ENCODE measurements at places on chromosomes 3 and 15.

- no peak for DNase-seq
Observed at GRCh38 chr3:104088738-104089137, 1278.0 kb upstream of the ALCAM start.

GRCh38 chr3:57142411-57142723 is 22.8 kb downstream of the IL17RD start:
- no peak for DNase-seq

- no peak for DNase-seq
Observed at GRCh38 chr15:57423599-57424140, 47.4 kb downstream of the CGNL1 start.

- DNase-seq: peak; percentile 62
Observed at GRCh38 chr3:4474683-4475490, 7.8 kb upstream of the SUMF1 start.

- DNase-seq: no peak
Observed at GRCh38 chr3:113649174-113649845, 47.1 kb downstream of the USF3 start.

- peak; percentile 11 for DNase-seq
Observed at GRCh38 chr3:46359733-46360493, 6.0 kb downstream of the CCR2 start.

DNA sequence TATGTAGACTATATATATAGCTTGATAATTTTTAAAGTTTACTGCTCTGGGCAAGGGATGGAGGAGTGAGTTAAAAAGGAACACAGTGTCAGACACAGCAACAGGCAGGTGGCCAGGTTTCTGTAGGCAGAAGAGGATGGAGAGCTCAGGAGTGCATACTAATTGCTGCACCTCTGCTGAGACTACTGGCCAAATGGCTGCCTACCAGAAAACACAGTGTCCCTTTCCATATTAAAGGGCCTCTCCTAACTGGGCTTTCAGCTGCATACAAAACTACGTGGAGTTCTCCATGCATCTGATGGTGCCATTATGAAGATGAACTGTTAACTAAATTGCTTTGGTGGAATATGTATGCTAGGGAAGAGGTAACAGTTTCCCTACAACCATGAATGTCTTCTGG is 1.8 kb downstream of the ATP13A4 start:
- no peak for DNase-seq

DNA sequence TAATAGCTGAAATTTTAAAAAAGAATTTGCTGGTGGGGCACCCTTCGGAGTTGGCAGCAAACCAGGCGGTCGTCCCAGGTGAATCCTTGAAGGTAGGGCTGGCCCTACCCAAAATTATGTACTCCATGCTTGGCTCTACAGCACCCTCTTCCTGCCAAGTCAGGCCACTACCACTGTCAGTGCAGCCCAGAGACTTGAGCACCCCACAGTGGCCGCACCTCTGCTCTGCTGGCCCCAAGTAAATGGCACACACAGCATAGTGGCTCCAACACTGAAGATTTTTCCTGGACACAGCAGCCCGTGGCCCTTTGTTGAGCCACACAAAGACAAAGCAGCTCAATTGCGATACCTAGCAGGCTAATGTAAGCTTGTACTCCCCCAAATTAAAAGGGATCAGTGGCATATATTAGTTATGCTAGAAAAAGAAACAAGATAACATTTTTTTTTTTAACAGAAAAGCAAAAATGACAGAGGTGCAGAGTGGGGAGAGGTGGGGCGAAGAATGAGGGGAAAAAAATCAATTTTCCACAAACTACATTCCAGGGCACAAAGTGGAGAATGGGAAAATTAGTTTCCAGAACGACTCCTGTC is 250.5 kb downstream of the UACA start:
- DNase-seq: peak; percentile 55

- no peak for DNase-seq
Observed at GRCh38 chr15:81097890-81098280, 36.2 kb upstream of the CFAP161 start.

- no peak for DNase-seq
Observed at GRCh38 chr3:177935047-177935446, 601.2 kb upstream of the KCNMB2 start.

- DNase-seq: no peak
Observed at GRCh38 chr3:101495552-101495951, 17.5 kb downstream of the SENP7 start.

DNA sequence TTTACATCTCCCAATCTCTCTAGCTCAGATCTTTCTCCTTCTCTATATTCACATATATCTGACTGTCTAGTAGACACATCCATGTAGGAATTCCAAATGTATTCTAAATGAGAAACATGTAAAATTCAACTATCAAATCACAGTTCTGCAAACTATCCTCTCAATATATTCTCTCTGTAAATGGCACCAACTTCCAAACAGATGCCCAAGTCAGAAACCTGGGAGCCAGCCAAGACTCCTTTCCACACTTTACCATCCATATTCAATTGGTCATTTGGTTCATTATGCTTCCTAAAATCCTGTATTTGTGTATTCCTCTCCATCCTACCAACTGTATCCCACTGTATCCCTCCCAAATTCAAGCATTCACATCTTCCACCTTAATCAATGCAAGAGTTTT is 53.0 kb upstream of the INO80 start:
- no peak for DNase-seq

GRCh38 chr3:98701071-98701675 is 62.0 kb upstream of the ST3GAL6 start:
- no peak for DNase-seq

GRCh38 chr3:60337421-60337820 is 913.8 kb downstream of the FHIT start:
- DNase-seq: no peak

- peak; percentile 44 for DNase-seq
Observed at GRCh38 chr15:74958320-74958907, 1.8 kb upstream of the RPP25 start.

- no peak for DNase-seq
Observed at GRCh38 chr3:33008282-33008681, 56.8 kb downstream of the CCR4 start.

- DNase-seq: no peak
Observed at GRCh38 chr15:55353025-55353424, 34.0 kb downstream of the PIGB start.

- no peak for DNase-seq
Observed at GRCh38 chr15:73442421-73442820, 543 bp upstream of the REC114 start.

GRCh38 chr3:121566773-121567172 is 976 bp upstream of the ARGFX start:
- DNase-seq: no peak

- no peak for DNase-seq
Observed at GRCh38 chr15:29455055-29455454, 185.4 kb upstream of the NSMCE3 start.

GRCh38 chr3:190183121-190183520 is 62.4 kb upstream of the P3H2 start:
- DNase-seq: peak; percentile 77

DNA sequence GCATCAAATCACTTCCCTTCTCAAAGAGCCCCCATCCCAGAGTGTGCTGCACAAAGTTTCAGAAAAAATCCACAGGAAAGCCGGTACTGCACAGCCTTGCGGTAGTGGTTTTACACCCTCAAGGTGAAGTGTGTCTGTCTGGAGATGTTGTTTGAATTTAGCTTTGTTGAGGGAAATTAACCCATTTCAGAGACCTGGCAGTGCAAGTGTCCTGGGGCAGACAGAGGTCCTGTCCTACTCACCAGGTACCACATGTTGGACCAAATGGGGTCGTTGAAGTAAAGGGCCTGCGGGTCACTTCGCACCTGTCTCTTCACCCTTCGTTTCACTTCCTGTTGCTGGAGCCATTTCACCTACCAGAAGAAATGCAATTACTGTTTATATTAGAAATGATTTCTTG is 57.8 kb downstream of the PCSK6 start:
- no peak for DNase-seq

DNA sequence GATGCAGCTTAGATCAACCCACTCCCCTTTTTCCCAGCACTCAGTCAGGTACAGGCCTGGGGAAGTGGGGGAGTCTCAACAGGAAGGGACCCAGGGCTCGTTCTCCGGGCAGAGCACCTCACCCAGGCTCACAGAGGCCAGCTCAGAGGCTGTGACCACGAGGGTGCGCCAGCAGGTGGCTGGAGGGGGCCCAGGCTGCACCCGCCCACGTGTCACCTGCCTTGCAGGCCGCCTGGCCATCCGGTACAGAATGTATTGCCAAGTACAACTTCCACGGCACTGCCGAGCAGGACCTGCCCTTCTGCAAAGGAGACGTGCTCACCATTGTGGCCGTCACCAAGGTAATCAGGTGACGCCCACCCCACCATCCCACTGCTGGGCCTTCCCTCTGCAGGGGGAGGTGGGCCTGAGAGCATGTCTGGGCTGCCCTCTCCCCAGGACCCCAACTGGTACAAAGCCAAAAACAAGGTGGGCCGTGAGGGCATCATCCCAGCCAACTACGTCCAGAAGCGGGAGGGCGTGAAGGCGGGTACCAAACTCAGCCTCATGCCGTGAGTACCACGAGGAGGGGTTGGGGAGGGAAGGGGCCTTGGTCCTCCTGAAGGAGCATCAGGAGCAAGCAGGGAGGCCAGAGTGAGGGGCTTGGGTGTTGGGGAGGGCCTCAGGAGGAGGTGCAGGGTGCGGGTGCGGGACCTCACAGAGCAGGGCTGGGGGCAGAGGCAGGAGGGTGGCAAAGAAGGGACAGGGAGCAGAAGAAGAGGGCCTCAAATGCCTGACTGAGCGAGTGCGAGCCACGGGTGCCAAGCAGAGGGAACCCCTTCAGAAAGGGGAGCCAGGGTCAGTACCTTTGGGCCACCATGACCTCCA is 14.0 kb upstream of the LMAN1L start:
- DNase-seq: no peak

DNA sequence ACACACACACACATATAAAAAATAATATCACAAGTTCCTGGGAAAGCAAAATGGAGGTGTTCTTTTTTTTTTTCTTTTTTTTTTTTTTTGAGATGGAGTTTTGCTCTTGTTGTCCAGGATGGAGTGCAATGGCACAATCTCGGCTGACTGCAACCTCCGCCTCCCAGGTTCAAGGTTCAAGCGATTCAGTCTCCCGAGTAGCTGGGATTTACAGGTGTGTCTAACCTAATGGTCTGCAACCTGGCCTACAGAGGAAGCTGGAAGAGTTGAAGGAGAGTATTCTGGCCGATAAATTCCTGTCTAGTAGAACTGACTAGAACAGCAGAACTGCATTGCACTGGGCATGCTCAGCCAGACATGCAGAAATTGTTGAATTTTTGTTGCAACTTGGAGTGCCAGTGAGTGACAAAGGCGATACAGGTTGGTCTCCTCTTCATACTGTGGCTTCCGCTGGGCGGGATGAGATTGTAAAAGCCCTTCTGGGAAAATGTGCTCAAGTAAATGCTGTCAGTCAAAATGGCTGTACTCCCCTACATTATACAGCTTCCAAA is 22.4 kb upstream of the EIF4A2 start:
- no peak for DNase-seq

GRCh38 chr15:25730918-25731317 is 132.2 kb downstream of the ATP10A start:
- DNase-seq: no peak

DNA sequence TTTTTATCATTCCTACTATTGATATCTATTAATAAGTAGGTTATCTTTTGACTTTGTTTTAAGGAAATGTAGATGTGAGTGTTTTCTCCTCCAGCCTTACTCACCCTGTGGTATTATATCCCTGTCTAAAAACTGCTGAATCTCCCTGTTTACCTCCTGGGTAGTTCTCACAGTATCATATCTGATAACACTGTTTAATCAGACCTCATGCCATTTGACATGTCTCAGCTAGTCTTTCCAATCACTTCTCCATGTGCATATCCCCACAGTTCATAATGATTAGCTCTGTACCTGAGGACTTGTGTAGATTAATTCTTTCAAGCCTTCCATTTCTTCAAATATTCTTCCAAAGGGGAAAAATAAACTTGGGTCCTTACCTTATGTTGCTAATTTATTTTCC is 30.7 kb downstream of the DUOX2 start:
- DNase-seq: no peak

GRCh38 chr15:83285979-83286553 is 1.6 kb upstream of the BNC1 start:
- peak; percentile 99 for DNase-seq

GRCh38 chr3:18035641-18036449 is 293.4 kb upstream of the TBC1D5 start:
- no peak for DNase-seq

- DNase-seq: no peak
Observed at GRCh38 chr3:63976161-63976871, 47.0 kb downstream of the PSMD6 start.

DNA sequence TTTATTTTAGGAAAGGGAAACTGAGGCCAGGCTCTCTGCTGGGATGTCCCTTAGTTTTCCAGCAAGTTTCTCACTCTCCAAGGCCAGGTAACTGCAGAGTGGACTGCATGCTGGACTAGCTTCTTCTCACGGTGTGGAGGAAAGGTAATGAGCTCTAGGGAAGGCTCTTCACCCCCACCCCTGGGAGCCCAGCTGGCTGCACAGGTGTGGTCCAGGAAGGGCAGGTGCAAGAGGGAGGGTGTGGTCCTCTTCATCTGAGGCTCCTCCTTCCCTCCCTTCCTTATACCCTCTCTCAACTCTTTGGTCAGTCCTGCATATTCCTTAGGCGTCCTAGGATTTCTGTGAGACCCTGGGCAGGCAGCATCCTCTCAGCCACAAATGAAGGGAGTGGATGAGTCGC is 33.9 kb downstream of the RNU5B-1 start:
- DNase-seq: no peak

GRCh38 chr3:72745146-72745999 is 102.9 kb downstream of the SHQ1 start:
- peak; percentile 45 for DNase-seq

GRCh38 chr3:112974178-112974517 is 755 bp downstream of the CD200R1 start:
- DNase-seq: no peak

GRCh38 chr3:123723070-123723469 is 138.2 kb upstream of the HACD2 start:
- no peak for DNase-seq

- no peak for DNase-seq
Observed at GRCh38 chr3:66706890-66707289, 206.1 kb upstream of the LRIG1 start.

DNA sequence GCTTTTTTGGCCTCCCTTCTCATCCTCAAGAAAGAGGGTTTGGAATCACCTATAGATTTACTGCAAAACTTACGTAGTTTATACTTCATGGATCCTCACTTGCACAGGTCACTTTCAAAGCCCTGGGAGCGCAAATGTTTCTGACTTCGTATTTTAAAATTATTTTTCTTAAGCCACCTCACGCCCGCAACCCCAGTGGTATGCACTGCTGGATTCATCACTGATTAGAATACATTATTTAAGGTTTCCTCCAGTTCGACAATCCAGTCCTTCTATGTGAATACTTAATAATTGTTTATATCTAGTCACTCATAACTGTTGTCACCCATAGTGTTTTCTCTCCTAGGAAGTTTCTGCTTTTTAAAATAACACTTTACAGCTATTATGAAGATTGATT is 339.9 kb downstream of the CHL1 start:
- DNase-seq: no peak
